A172 (cell line): ENCODE measurements at places on chromosomes 5 and 9. TPM values are rescaled to one million over a fixed set of nuclear protein-coding genes. Genes with fewer than 3 reads are reported as not detected.

- DNase-seq = no peak
Measured at GRCh38 chr5:77849308-77849900, 73.3 kb upstream of the TBCA start.

DNA sequence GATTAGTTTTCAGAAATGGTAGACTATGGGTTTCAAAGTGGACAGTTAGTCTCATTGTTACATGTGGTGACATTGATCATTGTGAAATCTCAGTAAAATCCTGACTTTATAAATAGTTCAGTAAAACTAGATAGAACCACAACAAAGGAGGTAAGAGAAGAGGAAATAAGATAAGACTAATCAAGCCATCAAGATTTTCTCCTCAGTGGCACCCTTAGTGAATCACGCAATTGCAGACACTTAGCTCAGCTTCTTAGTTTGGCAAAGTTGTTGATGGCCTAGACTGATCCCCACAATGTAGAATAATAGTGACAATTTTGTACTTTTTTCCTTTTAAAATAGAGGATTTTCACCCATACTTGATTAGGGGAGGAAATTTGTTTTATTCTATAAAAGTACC lies 426.7 kb upstream of the ITGA1 start:
- no peak for DNase-seq

DNA sequence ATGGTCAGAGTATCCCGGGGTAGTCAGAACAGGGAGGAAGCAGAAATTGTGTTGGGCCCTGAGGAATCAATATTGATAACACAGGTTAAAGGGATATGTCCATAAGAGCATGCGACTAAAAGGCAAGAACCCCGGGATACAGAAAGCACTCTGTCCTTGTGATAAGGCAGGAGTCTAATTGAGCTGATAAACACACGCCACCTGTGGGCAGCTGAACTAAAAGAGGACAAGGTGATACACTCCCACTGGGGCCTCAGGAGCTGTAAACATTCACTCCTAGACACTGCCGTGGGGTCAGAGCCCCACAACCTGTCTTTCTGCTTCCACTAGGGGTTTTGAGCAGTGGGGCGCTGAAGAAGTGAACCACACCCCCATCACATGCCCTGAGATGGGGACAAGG lies 144.7 kb upstream of the MPDZ start:
- DNase-seq = no peak

DNA sequence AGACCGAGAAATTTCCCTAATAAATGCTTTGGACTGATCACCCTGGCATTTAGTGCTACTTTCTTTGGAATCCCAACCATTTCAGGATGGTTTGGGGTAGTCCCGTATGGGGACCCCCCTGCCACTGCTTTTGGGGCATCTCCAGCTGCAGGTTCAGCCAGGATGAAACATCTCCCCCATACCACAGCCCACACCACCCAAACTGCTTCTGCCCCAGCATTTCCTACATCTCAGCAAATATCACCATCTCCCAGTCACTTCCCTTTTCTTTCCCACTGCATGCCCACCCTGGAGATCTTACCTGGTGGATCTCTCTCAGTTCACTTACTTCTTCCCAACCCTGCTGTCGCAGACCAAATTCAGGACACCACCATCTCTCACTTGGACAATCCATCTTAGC lies 4.8 kb upstream of the P4HA2 start:
- DNase-seq = no peak

DNA sequence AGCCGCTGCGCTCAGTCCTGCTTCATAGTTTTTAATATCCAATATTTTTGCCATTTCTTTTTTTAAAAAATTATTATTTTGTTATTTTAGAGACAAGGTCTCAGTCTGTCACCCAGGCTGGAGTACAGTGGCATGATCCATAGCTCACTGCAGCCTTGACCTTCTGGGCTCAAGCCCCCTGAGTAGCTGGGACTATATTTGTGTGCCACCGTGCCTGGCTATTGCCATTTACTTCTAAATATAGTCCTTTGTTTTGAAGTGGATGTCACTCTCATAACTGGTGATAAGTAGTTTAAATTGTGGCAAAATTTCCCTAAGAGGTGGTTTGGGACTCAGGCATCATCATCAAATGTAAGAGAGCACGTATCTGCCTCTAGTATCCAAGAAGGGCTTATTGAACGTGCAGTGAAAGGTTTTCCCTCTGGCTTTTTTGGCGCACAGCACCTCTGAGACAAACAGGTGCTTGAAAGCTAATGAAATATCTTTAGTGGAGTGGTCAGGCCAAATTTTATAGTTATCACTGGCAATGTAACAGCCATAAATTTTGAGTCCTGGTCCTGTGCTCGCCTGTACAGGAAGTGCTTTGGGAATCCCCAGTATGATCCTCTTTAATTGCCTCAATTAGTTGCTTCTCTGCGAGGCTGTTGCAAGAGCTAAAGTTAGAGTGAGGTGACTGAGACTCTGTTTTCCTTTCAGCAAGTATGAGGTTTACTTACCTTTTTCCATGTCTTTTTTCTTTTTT lies 14.8 kb downstream of the STXBP1 start:
- peak; percentile 58 for DNase-seq

GRCh38 chr9:9395539-9395938 lies 1217.3 kb downstream of the PTPRD start:
- no peak for DNase-seq

GRCh38 chr5:129760636-129761325 lies 12.9 kb downstream of the MINAR2 start:
- DNase-seq = no peak

- DNase-seq = no peak
Measured at GRCh38 chr5:58828258-58828657, 245.4 kb downstream of the RAB3C start.

DNA sequence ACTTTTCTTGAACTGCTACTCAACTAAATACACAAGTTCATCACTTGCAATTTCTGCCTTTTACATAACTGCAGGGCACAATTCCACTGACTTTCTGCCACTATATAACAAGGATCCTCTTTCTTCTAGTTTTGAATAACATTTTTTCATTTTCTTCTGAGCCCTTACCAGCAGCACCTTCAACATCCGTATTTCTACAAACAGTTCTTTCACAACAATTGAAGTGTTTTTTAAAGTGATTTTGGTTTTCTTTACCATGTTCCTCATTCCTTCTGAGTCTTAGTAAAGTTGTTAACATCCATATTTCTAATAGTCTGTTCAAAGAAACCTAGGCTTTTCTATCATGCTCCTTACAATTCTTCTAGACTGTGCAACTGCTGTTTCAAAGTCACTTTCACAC lies 127.2 kb upstream of the PITX1 start:
- no peak for DNase-seq

- DNase-seq = peak; percentile 32
Measured at GRCh38 chr9:104177003-104177611, 83.0 kb downstream of the SMC2 start.

DNA sequence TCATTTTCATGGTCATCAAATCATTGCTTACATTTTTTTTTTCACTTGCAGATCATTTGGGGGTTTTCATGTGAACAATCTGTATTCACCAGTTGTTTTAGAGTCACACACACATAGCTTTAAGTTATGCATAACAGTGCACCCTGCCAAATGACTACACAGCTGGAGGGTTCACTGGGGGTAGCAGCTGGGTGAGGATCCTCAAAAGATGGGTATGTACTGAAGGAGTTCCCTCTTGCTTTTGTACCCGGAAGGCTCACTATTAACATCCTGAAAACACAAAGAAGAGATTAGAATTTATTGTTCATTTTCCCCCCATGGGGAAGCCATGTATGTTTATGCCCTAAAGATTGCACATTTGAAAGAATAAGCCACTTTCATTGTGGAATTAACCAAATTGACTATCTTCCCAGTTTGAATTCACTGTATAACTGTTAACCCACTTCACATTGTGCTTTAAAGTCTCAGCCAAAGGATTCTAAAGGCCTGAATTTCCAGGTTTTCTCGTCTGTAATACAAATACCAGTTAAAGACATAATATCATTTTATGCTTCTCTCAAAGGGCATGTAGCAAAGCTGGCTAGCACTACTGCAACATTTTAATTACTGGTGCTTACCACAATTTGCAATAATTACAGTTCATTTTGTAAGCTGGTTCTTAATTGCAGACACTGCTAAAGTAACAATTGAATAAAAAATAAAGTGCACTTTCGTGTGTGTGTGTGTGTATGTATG lies 466.4 kb upstream of the MEF2C start:
- DNase-seq = no peak

GRCh38 chr5:119031011-119031886 lies 39.6 kb upstream of the DMXL1 start:
- DNase-seq = no peak

Gene SEC24A
- 19.0 and 20.3 TPM in 2 replicates for total RNA-seq

Gene ZDHHC11
- total RNA-seq = 1.0 and 4.3 TPM in 2 replicates

Gene GABRA1
- 1.4 TPM in 1 of 2 replicates, not detected in the other for total RNA-seq
